Right forelimb (tissue), 1 donor: ENCODE measurements at places on chromosomes 7 and 10.

- no peak for DNase-seq
Observed at GRCh38 chr7:131649003-131649541, 92.6 kb upstream of the PODXL start.

DNA sequence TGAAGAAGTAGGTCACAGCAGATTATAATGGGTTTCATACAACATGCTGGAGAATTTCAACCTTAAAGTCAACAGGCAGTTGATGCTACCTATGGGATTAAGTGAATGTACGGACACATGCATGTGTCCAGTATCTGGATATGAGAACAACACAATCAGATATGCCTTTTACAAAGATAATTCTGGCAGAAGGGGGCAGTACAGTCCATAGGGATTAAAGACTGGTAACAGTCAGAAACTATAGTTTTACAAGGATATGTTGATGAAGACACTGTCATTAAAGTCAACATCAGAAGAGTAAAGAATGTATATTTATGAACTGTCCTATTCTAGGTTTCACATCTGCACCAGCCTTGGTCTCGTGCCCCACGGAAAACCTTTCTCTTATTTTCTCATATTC, 41.5 kb downstream of the ANKMY2 start:
- DNase-seq, result no peak

DNA sequence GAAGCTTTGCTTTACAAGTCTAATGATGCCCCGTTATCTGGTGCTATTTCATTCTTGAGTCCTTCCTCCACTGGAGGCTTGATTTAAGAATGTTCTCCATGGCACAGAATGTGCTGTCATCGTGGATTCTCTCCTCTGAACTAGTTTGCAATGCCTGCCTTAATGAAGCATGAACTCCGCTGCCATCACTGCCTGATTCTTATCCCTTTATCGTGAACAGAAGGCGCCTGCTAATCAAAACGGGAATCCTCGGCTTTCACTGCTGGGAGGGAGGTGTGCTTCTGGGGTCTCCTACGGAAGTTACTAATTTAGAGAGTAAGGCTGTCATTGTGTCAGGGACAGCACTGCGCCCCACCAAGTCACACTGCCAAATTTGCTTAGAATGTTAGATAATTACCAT, 56.2 kb downstream of the ITGB1 start:
- no peak for DNase-seq

GRCh38 chr10:26449726-26450125, 11.6 kb downstream of the APBB1IP start:
- no peak for DNase-seq

- DNase-seq, result no peak
Observed at GRCh38 chr10:79400146-79401004, 45.0 kb downstream of the ZCCHC24 start.

GRCh38 chr7:55963584-55964168, 709 bp upstream of the NIPSNAP2 start:
- no peak for DNase-seq

DNA sequence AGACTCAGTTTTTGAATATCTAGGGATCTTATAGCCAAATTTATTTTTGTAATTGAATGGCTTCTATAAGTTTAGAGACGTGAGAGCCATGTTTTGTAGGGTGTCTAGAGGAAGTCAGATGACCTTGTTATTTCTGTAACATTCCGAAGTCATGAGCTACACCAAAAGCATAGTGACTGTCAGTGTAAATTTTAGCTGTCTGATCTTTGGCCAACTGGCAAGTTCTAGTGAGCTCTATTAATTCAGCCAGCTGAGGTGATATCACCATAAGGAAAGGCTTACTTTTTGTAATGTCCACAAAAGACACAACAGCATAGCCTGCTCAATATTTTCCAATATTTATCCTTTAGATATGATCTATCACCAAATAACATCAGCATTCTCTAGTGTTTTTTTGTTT, 9.9 kb upstream of the NT5C3A start:
- no peak for DNase-seq

DNA sequence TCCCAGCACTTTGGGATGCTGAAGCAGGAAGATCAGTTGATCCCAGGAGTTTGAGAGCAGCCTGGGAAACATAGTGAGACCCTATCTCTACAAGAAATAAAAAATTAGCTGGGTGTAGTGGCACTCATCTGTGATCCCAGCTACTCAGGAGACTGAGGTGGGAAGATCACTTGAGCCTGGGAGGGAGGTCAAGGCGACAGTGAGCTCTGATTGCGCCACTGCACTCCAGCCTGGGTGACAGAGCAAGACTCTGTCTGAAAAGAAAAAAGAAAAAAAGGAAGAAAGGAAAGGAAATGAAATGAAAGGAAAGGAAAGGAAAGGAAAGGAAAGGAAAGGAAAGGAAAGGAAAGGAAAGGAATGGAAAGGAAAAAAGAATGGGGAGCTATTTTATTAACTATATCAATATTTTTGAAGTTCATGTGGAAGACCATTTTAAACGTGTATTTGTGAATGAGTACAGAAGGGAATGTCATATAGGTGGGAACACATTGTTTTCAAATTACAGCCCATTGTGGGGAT, 7.1 kb upstream of the IFIT2 start:
- no peak for DNase-seq

DNA sequence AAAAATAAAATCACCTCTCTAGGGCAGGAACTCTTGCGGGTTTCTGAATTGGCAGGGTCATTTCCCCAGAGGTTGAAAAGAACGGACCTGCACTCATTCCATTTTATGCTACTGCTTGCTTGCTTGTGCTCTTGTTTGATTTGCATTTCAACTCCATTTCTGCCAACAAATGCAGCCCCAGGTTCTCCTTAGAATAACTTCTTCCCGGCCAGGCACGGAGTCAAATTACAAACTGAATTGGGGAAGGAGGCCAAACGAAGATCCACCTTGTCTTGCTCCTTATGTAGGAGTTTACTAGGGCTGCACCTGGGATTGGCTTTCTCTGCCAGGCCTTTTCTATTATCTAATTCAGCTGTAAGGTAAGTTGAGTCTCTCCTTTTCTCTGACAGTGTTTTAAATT, 79.6 kb downstream of the HGF start:
- no peak for DNase-seq

DNA sequence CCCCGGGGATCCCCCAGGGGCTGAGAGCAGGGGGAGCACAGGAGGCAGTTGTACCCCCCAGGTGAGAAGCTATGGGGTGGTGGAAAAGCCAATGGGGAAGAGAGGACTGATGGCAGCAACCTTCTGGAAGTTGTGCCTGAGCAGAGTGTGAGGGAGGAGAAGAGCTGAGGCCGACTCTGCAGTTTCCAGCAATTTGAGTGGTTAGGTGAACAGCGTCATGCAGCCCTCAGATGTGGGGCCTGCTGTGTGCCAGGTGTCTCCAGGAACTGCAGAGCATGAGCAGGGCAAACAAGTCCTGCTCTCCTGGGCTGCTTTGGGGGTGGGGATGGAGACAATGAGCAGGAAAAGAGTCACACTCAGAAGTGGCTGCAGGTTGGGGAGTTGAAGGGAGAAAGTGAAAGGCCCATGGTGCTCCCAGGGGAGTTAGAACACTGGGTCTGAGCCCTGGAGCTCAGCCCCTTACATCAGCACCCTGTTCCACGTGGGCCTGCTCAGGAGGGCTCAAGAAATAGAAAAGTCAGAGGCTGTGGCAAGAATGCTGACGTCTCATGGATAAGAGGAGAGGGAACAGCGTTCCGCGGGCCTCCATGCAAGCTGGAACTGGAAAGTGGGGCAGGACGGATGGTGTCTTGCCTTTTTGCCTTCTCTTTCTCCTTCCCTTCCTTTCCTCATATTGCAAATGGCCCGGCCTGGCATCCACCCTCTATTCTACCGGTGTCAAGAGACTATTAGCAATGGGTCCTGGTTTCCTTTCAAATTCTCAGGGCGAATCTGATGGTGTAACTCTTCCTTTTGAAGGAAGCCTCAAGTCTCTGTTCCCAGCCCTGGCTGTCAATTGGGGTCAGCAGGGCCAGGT, 4.0 kb upstream of the AFAP1L2 start:
- no peak for DNase-seq

- DNase-seq, result no peak
Observed at GRCh38 chr10:24350070-24350921, 141.4 kb downstream of the KIAA1217 start.

- DNase-seq, result no peak
Observed at GRCh38 chr10:101934686-101935305, 91.2 kb upstream of the KCNIP2 start.

DNA sequence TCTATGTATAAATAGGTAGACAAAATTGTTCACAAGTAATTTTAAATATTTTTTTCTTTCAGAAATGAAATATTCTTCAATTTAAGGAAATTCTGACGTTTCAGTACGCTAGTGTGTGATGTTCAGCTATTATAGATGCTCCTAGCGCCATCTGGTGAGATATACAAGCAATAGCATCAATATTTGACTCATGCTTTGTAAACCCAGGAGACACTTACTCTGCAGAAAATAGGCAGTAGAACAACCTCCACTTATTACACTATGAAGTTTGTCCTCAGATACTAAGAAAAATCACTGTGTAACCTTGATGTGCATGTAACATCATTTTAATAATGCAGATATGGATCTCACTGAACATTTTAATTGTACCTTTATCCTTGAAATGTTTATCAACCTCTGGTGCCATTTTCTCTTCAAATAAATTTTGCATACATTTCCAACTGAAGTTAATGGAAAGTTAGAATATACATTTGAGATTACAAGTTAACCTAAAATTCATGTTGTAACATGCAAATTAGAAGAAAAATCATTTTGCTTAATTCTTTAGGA, 151.5 kb upstream of the FAM3C start:
- DNase-seq, result no peak

DNA sequence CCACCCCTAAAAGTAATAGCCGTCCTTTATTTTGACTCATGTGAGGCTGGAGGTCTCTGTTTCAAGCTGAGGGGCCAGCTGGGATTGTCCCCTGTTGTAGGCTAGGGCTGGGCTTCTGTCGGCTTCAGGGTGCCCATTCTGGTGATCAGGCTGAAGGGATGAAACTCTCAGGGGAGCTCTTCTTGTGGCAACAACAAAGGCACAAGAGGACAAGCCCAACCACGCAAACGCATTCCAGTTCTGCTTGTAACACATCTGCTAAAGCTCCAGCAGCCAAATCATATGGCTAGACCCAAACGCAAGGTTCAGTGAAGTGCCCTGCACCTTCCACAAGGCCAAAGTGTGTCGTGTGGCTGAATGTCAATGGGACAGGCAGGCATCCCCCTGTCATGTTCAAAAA, 405.7 kb downstream of the INHBA start:
- no peak for DNase-seq

DNA sequence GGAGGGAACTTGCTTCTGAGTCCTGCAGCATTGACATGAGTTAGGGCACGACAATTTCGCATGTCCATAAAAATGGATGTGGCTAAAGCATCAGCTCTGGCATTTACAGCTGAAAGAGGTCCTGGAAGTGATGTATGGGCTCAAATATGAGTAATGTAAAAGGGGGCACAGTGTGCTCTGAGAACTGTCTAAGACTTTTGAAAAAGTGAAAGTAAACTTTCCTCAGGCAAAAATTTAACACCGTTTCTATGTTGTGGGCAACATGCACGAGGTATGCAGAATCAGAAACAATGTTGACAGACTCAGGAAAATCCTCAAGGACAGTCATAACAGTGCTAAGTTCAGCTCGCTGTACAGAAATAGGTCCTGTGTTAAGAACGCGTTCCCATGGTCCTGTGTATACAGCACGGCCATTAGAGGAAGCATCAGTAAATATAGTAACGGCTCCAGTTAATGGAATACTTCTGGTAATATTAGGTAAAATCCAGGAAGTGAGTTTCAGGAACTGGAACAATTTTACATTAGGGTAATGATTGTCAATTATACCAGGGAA, 37.9 kb upstream of the AKR1C2 start:
- no peak for DNase-seq

DNA sequence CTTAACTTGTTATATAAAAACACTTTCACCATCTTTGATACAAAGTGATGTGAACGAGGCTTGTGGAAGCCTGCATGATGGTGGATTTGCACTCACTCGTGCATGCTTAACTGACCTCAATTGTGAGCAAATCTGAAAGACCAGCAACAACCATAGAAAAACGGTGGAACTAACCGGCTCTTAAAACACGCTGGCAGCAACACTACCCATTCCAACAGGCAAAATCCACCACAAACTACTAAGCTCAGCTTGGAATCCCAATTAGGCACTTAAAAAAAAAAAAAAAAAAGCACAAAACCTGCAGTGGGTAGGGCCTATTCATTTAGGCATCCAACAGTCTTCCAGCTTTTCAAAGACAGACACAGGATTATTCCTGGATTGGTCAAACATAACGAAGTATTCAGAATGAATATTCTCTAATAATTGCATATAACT, 1.8 kb downstream of the GDI2 start:
- DNase-seq, result no peak

GRCh38 chr7:141738592-141739013, 445 bp downstream of the SSBP1 start:
- DNase-seq, result no peak

DNA sequence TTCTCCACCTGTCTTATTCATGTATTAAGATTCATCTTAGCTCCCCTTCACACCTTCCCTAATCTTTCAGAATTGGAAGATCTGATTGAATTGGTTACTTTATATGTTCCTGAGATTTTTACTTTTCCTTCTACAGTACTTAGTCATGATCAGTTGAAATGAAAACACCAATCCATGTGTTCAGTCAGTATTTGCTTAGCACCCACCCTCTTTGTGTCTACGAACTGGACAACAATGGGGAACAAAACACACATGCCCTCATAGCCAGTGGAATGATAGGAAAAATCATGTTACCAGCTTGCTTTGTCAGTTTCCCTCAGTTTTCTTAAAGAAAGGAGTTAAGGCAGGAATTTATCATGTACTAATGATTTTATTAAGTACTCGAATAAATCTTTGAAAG, 2.0 kb downstream of the MASTL start:
- no peak for DNase-seq

GRCh38 chr7:133036289-133036688, 45.6 kb downstream of the CHCHD3 start:
- no peak for DNase-seq

DNA sequence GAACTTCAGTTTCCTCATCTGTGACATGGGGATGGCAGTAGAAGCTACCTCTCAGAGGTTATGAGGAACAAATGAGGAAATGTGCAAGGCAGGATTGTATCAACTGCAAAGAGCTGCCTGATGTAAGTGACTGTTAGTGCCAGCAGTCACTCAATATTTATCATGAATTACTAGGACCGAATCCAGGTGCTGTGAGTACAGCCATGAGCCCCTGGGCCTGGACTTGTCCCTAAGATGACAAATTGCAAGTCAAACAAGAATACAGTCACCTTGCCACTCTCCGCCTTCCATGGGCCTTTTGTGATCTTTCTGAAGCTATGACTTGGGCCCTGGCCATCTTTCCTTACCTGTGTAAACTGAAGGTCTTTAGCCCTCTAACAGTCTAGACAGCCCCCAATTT, 27.7 kb upstream of the TLX1 start:
- DNase-seq, result no peak

DNA sequence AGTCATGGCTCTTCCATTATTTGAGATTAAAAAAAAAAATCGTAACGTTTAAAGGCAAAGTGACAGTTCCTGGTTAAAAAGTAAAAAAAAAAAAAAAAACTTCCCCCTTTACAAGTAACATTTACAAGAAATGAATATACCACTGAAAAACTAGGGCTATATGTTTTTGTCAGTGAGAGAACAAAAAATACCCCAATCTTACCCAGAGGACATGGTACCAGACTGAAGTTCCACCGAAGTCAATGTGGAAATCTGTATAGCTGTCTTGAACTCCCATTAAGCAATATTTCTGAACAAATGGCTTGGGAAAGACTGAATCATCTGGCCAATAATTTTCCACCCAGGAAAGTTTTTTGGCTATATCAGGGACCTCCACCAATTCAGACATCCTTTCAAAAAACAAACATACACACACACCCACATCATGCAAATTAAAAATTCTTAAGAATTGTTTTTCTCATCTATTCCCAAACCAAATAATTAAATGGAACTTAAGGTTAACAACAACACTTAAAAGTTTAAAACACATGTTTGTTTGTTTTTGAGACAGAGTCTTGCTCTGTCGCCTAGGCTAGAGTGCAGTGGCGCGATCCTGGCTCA, 50.2 kb downstream of the KDM7A start:
- DNase-seq, result no peak
